ENCODE measurements at places on chromosomes 1 and 21.

DNA sequence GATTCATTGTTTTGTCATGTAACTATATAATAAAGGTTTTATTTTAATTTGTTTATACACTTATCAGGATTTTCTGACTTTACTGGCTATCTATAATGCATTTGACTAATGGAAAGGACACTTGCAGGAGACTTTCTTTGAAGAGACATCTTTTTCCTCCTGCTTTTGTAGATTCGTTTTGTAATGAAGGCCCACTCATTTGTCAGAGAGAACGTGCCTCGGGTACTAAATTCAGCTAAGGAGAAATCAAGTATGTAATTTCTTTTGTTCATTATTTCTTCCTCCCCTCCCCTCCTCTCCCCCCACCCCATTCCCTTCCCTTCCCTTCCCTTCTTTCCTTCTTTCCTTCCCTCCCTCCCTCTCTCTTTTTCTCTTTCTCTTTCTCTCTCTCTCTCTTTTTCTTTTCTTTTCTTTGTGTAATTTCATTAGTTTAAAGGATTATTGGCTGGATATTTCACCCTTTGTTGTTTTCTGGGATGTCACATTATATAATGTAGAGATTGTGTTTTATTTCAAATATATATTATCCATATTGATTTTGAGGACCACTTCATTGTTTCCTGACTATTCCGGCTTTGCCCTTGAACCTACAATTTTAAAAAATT is 23.7 kb upstream of the AXDND1 start:
- no peak for DNase-seq

- no peak for DNase-seq
Observed at GRCh38 chr1:64810001-64810400, 65.1 kb downstream of the RAVER2 start.

GRCh38 chr1:173717238-173717637 is 2.5 kb downstream of the KLHL20 start:
- DNase-seq, result no peak

DNA sequence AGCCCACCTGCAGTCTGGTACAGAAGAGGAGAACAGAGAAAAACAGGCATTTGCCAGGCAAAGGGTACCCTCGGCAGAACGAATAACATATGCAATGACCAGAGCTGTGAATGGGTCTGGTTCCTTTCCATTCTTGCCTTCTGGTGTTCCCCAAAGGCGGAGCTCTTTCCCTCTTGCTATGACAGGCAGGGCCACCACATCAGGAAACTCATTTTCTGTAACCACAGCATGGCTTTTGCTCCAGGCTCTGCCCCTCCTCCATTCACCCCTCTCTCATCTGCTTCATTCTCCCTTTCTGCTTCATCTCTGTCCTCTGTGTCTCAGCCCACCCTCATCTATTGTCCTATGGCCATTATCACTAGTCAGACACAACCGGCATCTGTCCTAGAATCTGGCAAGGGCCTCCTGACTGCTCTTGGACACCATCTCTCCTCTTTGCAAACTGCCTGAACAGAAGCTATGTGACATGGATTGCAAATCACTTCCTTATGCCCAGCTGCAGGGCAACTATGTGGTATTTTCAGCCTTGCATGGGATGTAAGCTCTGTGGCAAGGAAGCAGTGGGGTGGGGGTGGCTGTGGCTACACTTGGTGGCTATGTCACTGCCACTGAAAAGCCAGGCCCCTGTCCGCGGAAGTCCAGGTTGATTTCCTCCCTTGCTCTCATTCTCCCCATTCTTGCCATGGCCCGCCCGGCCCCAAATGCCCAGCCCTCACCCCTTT is 78.8 kb upstream of the ABCD3 start:
- no peak for DNase-seq

DNA sequence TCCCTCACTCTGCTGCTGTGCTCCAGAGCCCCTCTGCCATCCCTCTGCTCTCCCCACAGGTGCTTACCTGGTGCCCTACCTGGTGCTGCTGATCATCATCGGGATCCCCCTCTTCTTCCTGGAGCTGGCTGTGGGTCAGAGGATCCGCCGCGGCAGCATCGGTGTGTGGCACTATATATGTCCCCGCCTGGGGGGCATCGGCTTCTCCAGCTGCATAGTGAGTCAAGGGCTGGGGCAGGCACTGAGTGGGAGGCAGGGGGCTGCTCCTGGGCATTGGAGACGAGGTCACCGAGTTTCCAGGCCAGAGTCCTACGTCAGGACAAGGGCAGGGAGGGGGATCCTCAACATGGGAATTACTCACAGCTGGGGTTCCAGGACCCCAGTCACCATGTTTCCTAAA is 21.7 kb downstream of the SLC6A17 start:
- no peak for DNase-seq

DNA sequence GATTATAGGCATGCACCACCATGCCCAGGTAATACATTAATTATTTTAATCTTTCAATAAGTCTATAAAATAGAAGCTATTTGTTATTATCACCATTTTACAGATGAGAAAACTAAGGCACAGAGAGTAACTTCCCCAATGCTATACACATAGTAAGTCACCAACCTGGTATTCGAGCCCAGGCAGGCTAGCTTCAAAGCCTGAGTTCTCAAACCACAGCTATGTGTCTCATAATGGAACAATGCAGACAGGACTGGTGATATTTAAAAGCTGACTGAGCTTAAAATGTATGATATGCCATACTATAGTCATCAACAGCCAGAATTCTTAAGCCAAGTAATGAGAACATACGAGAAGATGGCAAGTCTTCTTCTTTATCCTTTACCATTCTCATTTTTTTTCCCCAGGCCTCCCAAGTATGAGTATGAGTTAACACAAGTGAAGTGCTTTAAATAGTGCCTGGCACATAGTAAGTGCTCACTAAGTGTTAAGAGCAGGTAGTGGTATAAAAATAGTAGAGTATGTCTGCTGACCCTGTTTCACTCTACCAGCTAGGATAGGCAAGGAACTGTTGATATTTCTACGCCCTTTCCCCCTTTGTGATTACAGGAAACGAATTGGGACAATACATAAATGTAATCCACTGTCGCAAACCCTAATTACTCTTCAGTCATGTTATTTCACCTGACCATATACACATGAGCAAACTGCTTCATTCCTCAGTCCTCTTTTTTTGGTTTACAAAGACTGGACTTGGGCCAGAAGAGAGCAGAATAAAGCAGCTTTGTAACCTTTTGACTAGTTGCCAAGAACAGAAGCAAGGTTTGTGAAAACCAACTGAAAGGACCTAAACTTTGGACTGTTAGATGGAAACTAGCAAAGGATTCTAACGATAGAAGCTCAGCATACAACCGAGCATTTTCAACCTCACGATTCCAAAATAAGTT is 9.5 kb downstream of the EYA3 start:
- no peak for DNase-seq

DNA sequence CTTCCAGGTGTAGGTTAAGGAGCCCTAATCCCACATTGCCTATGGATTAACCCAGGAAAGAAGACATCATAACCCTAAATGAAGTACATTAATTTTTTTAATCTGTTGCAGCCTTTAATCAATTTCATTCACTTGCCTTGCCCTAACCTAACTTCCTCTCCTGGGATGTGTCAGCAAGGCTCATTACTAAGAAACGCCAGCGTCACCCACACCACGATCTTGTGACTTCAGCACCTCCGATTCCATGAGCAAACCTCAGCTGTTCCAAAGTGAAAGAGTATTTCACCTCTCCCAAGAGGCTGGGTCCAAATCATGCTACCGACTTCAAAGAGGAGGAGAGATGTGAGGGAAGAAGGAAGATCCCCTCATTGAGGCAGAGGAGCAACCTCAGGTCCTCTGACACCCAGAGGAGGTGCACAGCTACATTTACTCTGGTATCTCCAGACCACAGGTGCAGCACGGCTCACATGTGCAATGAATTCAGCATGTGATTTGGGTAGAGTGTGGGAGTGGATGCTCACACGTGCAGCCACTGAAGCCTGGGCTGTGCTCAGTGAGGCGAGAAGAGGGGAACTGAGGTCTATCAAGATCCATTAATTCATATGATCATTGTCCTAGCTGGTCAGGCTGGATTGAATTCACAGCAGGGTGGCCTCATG is 134.1 kb downstream of the SLC30A10 start:
- no peak for DNase-seq

DNA sequence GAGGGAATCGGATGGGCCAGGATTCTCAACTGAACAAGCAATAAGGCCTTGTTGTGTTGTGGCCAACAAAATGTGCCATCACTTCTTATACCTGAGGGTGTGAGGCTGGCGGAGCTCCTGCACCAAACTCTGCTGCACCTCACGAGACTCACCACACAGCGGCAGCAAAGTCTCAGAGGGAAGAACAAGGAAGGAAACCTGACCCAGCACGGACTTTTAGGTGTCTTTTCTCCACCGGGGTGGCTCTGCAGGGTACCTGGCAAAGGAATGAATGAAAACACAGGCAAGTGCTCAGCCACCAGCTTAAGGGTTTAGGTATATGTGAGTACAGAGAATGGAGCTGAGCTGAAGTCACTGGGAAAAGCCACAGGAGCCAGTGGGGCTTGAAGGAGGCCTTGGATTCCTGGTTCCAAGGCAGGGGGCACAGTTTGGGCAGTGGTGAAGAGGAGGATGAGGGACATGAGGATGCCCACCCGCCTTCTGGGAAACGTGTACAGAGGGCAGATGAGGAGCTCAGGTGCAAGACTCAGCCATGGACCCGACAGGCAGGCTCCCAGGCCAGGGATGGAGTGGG is 31.1 kb upstream of the HSD3B1 start:
- DNase-seq, result no peak

DNA sequence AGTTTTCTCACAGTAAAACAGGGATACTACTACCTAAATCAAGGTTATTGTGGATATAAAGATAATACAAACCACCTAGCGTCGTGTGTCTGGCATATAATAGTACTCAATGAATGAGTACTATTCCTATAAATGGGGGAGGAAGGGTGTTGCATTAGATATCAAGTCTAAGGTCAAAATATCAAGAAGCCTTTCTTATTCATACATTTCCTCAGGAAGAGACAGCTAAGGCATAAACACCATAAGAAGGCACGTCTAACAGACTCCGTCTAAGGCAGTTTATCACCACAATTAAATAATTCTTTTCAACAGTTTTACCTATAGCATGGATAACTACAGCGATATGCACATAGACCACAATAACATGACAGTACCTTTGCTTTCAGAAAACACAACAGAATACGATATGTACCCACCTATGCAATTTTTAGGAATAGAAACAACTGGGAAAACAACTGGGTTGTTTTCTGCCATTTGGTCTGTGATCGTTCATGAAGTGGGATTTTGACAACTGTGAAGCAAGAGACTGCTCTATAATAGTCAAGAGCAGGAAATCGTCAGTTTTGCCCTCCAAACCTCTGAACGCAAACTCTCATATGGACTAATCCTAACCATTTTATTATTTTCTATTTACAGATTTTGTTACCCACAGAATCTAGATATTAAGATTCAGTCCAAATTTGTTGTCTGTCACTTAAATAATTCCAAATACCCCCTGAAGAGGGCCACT is 53.1 kb downstream of the HNRNPR start:
- DNase-seq, result no peak

- no peak for DNase-seq
Observed at GRCh38 chr1:19812875-19813642, 2.0 kb downstream of the RNF186 start.

DNA sequence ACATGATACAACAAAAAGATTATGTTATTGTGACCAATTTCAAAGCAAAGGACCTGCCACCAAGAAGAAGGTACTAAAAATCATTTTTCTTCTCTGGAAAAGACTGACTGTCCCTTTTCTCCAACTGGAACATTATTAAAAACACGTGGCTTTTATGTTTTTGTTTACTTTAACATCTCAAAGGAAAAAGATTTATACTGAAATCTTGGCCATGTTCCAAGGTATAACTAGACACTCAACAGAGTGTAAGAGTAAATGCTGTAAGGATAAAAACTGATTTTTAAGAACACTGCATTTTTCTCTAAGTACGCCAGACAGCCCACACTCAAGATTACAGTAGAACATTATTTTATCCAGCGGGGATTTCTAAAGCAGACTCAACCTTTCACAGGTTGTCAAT is 62.1 kb downstream of the BRWD1 start:
- no peak for DNase-seq

GRCh38 chr1:230169454-230170152 is 102.6 kb downstream of the GALNT2 start:
- DNase-seq, result no peak

DNA sequence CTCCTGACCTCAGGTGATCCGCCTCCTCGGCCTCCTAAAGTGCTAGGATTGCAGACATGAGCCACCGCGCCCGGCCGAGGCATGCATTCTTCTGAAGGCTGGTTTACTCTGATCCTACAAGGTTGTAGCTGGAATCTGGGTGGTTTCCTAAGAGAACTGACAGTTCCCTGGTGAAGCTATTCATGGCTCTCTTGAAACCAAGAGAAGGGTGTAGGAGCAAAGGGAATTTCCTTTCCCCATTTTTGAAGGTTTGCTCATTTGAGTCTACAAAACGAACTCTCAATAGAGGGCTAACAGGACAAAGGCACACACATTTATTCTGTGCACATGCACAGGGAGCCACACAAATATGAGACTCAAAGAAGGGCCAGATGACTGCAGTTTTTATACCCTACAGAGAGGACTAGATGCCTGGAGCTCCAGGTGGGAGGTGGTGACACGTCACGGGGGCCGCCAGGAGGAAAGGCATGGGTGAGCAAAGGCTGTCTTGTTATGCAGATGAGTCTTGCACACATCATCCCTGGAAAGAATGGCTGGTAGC is 49.5 kb upstream of the ERRFI1 start:
- DNase-seq, result no peak

- no peak for DNase-seq
Observed at GRCh38 chr1:57018119-57018518, 52.3 kb upstream of the C8B start.

- DNase-seq, result no peak
Observed at GRCh38 chr21:34988139-34988538, 61.0 kb downstream of the RUNX1 start.

DNA sequence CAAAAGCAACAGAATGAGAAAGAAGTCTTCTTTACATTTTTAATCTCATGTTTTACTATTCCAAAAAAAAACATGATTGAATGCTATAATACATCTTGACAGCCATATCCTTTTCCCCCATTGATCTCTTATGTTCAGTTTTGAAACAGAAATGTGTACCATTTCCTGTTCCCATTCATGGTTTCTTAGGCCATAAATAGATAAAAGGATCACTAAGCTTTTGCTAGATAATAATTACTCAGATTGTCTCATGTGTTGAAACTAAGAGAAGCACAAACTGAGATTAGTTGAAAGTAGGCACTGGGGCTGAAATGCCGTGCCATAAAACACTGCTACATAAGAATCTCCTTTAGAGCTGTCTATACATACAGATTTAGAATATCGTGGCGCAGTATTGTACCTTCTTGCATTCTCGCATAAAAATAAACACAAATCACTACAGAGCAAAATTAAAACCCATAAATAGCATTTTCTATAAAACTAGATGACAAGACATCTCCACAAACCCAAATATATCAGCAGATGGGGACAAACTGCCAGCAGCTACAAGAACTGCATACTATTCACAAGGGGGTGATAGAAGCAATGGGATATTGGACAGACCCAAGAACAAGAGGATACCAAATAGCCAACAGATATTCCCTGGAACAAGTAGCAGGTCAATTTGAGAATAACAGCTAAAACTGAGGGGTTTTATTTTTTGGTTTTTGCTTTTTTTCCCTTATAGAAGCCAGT is 405.3 kb upstream of the PRMT6 start:
- DNase-seq, result no peak

GRCh38 chr1:244802041-244802440 is 33.4 kb upstream of the COX20 start:
- no peak for DNase-seq

All from anterior cingulate cortex (tissue), 58 donors.